ENCODE measurements at places on chromosomes 6 and 20.
A peak's percentile ranks its signal among the peaks of the same experiment; 100 is the strongest.

DNA sequence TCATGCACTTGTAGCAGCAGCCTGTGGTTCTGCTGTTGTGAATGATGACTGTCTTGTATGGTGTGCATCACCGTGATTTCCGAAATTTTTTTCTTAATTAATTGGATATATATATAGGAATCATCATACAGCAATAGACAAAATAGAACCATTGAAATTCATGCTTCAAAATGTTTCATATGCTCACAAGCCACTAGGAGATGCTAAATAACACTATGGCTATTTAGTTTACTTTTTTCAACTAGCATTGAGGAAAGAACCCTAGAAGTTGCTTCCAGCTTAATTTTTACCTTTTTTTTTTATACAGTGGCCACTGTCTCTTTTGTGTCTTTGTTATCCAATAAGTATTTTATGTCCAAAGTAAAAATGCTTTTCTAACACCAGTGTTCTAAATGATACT lies 485.4 kb downstream of the CDKAL1 start:
- no peak for DNase-seq

GRCh38 chr6:44554861-44555260 lies 167.4 kb downstream of the CDC5L start:
- DNase-seq: no peak

DNA sequence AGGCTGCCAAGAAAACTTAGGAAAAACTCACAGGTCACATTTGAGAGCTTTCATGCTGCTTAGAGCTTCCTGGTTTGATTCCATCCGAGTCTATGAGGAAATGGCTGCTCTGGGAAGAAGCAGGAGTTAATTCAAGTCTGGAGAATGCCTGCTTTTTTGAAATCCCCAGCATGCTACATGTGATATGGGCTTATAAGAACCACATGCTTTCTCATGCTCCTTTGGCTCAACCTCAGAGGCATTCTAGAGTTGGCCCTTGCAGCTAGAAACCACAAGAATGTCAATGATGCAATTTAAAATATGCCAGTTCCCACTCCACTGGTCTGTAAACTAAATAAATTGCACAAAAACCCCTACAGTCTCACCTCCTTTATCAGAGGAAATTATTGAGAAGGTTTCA lies 142.9 kb upstream of the OLIG3 start:
- no peak for DNase-seq

DNA sequence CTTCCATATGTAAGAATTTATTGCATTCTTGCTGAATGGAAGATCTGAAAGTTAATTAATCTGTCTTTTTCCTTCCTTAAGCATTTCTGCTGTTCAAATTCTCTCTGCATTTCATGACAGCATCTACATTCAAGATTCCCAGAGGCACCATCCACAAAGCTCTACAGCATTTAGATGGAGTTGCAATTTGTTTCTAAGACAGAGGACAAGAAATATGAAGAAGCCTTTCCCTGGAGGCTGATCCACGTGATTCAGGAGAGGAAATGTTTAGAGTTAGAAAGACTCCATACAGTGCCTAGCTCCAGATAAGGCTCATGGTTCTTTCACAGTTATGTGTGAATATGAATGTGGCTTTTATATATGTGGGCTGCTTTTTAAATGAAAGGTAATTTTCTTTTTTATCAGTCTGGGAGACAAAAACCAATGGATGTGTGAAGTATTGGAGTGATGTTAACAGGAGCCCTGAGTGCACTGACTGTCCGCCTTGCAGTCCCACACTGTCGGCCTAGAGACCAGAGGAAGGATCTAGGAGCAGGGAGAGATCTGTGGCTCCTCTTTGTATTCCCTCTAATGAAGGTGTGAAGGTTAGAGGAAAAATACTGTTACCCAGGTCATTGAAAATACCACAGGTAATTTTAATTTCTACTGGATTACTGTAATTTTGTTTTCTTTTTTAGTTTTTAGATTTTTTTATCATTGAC lies 686.6 kb upstream of the GJE1 start:
- DNase-seq: no peak

- DNase-seq: peak; percentile 46
Observed at GRCh38 chr20:62066983-62067433, 1.3 kb upstream of the TAF4 start.

DNA sequence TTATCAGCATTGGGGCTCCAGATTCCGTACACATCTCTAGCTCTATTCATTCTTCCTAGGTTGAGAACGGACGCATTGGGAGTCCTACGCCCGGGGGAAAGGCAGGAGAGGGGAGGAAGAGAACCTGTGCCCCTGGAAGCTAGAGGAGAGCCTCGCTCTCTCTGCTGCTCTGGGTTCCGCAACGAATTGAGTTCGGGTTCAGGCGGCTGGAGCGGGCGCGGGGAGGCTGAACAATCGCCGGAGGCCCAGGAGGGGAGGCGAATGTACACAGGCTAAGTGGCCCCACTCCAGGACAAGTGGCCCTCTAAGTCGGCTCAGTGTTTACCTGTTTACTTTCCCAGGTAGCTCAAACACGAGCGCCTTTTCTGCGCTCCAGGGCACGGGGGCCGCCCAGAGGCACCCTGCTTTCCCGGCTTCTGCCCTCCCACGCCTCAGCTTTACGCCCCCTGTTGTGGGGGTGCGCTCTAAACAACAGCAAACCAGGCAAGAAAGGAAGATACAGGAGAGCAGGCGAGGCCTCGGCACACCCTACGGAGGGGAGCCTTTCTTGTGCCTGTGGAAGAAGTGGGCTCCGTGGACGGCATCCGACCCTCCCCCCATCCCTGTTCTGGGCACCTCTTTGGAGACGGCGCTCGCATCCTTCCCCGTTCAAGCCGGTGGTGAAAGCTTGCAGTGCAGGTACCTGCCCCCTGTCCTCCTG lies 4.6 kb upstream of the NKX2-2 start:
- no peak for DNase-seq

DNA sequence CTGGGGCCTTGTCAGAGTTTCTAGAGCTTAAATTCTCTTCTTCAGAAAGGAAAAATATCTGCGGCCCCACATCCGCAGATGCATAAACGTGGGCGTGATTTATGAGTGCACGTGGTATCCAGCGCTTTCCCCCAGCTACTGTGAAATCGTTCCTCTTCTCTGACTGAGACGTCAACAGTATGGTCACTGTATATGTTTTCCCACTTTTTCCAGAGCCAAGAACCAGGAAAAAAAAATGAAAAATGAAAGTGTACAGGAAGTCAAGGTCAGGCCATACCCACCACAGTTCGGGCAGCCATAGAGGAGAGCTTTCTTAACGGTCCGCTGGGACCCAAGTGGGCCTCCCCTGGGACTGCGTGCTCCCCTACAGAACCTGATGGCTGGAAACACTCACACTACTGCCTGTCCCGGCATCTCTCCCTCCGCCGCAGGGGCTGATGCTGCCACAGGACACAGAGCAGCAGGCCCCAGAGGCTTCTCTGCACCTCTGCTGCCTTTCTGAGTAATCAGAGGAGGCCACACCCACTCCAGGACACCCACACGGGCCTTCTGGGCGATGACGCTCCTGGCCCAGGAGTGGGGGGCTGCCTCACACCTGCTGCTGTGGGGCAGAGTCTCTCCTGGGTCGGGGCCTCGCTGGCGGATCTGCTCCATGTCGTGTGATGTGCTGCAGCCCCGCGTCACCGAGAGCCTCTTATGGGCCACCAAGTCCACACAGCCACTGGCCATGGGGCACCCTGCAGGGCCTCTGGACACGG lies 16.4 kb upstream of the STX16 start:
- DNase-seq: no peak

DNA sequence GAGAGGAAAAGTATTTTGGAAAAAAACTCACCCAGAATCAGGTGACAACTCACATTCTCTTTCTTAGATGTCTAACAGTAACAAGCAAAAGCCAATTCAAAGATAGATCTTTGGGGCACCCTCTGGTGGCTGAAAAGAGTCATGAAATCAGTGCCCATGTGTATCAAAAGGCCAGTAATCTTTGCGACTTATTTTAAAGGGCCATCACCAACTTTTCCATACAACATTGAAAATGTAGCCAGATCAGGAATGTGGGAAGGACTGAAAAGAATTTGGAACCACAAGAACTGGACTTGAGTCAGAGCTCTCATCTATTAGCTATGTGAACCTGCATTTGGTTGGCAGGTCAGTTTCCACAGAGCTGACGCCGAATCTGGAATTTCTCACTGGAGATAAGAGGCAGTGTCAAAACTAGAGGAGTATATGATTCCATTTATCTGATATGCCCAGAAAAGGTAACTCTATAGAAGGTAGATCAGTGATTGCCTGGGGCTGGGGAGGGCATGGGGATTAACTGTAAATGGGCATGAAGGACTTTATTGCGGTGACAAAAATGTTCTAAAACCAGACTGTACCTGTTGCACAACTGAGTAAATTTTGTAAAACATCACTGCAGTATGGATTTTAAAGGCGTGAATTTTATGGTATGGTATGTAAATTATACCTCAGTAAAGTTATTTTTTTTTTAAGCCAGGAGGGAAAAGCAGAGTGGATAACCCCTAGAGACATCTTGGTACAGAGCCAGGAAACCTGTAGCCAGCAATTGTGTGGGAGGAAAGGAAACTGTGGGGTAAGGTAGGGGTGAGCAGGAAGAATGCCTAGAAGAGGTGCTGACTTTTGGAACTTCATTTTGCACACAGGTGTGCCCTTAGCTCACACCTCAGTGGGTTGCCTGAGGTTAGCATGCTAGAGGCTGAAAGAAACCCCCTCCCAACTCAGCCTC lies 117.1 kb upstream of the ASF1A start:
- peak; percentile 54 for DNase-seq

- DNase-seq: no peak
Observed at GRCh38 chr6:166798652-166799051, 157.7 kb downstream of the RNASET2 start.

- no peak for DNase-seq
Observed at GRCh38 chr6:68054756-68055155, 580.3 kb upstream of the ADGRB3 start.

DNA sequence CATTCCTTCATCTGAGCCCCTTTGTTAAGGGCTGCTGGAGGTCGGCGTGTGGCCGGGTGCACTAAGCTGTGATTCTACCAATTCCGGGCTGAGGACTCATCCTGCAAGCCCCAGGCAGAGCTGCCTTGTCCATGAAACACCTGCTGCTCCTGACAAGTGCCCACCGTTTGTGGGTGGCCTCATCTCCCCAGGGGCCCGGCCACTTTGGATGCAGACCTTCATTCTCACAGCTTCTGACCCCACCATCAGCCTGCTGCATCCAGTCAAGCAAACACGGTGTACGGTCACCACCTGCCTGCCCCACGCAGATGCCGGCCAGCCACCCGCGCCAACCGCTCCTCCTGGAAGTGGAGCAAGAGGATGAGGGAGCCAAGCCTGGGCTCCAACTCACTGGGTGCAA lies 382.7 kb downstream of the THBS2 start:
- DNase-seq: peak; percentile 90

- no peak for DNase-seq
Observed at GRCh38 chr20:37823296-37823980, 79.5 kb upstream of the VSTM2L start.

GRCh38 chr6:161682982-161683381 lies 409.1 kb upstream of the AGPAT4 start:
- DNase-seq: peak; percentile 40

DNA sequence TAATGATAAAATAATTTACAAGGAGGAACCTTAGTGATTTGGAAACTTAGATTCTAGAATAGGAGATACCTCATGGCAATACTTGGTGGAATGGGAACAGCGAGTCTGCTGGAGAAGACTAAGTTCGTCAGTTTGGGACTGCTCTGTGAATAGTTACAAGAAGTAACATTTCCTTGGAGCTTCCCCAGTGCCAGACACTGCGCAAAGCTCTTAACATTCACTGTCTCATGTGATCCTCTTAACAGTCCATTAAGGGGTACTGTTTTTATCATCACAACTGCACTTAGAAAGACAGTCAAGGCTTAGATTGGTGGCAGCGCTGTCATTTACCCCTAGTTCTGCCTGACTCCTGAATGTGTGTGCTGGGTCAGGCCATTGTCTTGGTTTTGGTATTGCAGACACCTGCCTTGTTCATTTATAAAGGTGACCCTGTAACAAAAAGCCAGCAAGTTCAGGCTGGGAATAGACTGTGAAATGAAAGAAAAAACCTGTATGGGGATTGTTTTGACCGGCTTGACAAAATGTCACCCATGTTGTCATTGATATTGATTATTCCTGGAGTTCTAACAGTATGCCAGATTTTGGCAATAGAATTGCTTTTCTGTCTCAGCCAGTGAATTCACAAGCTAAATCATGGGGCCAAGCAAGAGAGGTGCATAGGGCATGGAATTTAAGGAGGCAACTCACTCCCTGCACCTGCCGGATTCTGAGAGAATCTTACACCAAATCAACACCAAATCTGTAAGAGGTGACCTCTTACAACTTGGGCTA lies 118.4 kb downstream of the SASH1 start:
- no peak for DNase-seq

- no peak for DNase-seq
Observed at GRCh38 chr6:109239651-109240321, 142.5 kb downstream of the CD164 start.

All from NCI-H146 (cell line).